ENCODE measurements at places on chromosomes 6 and 20.

DNA sequence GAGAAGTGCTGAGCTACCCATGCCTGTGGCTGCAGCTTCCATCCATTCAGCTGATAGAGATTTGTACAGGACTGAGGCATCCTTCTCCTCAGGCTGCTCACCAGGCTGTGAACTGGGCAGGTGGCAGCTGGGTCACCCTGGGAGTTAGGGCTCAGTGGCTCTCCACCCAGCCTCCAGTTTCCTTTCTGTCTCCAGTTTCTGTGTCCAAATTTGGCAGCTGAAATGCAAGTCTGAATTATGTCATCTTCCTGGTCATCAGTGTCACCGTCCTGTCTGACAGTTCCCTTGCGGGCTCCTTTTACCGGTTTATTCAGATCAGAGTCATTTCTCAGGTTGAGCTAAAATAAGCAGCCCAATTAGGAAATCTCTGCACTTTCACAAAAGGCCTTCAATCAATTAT lies 93.3 kb downstream of the EDN1 start:
- H3K36me3 ChIP-seq = no peaks in the 10 kb centered on the region
- no peaks in the 10 kb centered on the region for H3K27me3 ChIP-seq
- H3K27ac ChIP-seq = no peak overlapping the region
- H3K4me3 ChIP-seq = no peak overlapping the region
- DNase-seq = no peak

- H3K27me3 ChIP-seq = peaks cover 13% of the 10 kb centered on the region
- peaks cover 2% of the 10 kb centered on the region for H3K4me1 ChIP-seq
- no peak overlapping the region for H3K4me3 ChIP-seq
- no peak overlapping the region for H3K27ac ChIP-seq
- H3K36me3 ChIP-seq = no peaks in the 10 kb centered on the region
Observed at GRCh38 chr6:157774153-157775135, 48.6 kb upstream of the SNX9 start.

- no peaks in the 10 kb centered on the region for H3K36me3 ChIP-seq
- no peak for DNase-seq
- H3K4me1 ChIP-seq = no peaks in the 10 kb centered on the region
- H3K27me3 ChIP-seq = no peaks in the 10 kb centered on the region
Observed at GRCh38 chr20:51939259-51939585, 136.9 kb upstream of the SALL4 start.

GRCh38 chr6:111030008-111031007 lies 48.5 kb downstream of the RPF2 start:
- no peak for DNase-seq
- no peaks in the 10 kb centered on the region for H3K36me3 ChIP-seq
- no peak overlapping the region for H3K27ac ChIP-seq
- H3K4me1 ChIP-seq = no peaks in the 10 kb centered on the region
- H3K4me3 ChIP-seq = no peak overlapping the region

- no peak overlapping the region for H3K27ac ChIP-seq
- DNase-seq = no peak
- H3K4me1 ChIP-seq = no peaks in the 10 kb centered on the region
- no peaks in the 10 kb centered on the region for H3K27me3 ChIP-seq
Observed at GRCh38 chr6:75235271-75235670, 8.3 kb downstream of the COX7A2 start.

GRCh38 chr6:39173270-39173669 lies 56.0 kb downstream of the KCNK5 start:
- peaks cover 10% of the 10 kb centered on the region for H3K27me3 ChIP-seq
- DNase-seq = peak; percentile 6
- H3K4me3 ChIP-seq = no peak overlapping the region
- no peaks in the 10 kb centered on the region for H3K36me3 ChIP-seq
- no peaks in the 10 kb centered on the region for H3K4me1 ChIP-seq

- H3K4me3 ChIP-seq = no peak overlapping the region
- no peaks in the 10 kb centered on the region for H3K36me3 ChIP-seq
- no peaks in the 10 kb centered on the region for H3K27me3 ChIP-seq
- H3K4me1 ChIP-seq = no peaks in the 10 kb centered on the region
- no peak for DNase-seq
- H3K27ac ChIP-seq = no peak overlapping the region
Observed at GRCh38 chr6:143125455-143125854, 64.8 kb downstream of the AIG1 start.

- no peaks in the 10 kb centered on the region for H3K36me3 ChIP-seq
- H3K4me3 ChIP-seq = no peak overlapping the region
- peaks cover 6% of the 10 kb centered on the region for H3K4me1 ChIP-seq
- H3K27ac ChIP-seq = no peak overlapping the region
- peaks cover 4% of the 10 kb centered on the region for H3K27me3 ChIP-seq
Observed at GRCh38 chr6:154998855-154999254, 3.7 kb downstream of the TIAM2 start.

GRCh38 chr6:159118924-159119323 lies 50.3 kb upstream of the FNDC1 start:
- DNase-seq = no peak
- H3K27ac ChIP-seq = no peak overlapping the region
- no peaks in the 10 kb centered on the region for H3K27me3 ChIP-seq
- H3K36me3 ChIP-seq = no peaks in the 10 kb centered on the region

Measured in T-cell (primary cell).